ENCODE measurements at places on chromosomes 2 and 18.

DNA sequence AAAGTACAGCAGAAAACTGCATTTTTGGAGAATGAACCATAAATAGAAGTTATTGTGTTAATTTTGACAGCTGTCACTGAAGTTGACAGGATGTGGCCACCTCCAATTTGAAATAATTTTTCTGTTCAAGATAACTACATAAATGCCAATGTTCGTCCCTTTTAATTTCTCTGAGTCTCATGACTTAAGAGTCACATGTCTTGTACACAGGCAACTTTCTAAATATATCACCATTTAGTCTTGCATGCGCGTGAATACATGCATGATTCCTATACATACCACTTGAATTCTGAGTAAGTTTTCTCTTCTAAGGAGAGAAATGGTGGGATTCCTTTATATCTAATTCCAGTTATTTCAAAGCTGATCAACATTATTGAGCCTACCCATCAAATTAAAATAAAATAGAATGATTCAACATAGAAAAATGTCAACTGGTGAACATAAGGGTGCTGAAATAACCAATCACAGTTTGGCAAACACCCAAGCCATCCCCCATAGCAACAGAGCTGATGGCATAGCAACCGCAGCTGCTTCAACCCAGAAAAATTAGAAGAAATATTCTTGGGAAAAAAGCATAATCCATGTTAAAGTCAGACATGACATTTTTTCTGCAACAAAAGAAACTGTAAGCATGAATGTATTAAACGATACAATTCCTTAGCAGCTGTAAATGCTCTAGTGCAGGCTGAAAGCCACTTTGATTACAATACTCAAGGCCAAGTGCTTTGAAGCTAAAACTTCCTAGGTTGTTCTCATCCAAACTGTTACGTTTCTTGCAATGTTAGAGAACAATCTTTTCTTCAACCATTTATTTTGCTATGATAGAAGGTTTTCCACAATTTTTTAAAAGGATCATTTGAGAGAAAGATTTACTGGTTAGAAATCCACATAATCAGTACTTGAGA lies 282.7 kb downstream of the DLGAP1 start:
- DNase-seq: no peak

DNA sequence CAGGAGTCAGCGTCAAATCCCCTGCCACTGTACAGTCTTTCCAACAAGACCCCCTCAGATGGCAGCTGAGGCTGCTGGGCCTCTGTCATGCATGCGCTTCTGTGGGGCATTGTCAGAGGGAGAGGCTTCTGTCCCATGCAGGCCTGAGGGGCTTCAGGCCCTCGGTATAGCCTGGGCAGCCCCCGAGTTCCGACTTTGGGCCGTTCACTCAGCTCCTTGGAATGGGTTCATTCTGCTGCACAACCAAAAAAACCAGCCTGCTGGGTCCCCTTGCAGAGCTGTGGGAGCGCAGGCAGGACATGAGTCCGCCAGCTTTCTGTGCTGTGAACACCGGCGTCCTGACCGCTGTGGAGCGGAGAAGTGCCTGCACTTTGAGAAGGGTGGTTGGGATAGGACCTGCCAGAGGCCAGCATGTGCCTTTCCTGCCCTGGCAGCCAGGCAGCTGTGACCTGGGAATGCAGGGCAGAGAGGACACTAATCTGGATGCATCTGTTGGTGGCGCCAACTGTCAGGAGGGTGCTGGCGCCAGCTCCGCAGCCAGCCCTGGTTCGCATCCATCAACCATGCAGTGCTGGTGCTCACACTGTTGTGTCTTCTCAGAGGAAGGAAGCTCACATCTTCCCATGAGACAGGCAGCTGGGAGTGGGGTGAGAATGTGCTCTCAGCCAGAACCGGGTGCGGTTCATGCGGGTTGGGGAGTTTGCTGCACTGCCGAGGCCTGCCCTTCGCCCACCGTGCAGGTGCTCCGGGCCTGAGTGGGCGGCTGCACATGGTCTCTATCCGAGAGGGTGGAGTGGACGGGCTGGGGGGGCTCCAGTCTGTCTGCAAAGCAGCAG lies 14.3 kb downstream of the ARHGEF4 start:
- DNase-seq: no peak

DNA sequence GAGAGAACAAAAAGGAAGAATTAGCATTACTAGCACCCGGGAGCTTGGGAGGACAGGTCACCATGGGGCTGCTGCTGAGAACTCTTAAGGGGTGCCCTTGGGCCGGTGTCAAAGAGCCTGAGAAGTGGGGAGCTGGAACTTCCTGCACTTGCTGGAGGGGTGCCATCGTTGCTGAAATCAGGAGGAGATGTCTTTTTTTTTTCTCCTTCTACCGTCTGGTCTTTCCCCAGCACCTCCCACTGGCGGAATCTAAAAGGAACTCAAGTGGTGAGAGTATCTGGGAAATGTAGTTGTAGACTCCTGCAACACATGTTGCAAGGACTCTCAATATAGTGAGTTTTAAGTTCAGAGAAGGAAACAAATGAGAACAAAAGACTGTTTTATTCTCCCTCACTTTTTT lies 6.1 kb upstream of the AMMECR1L start:
- no peak for DNase-seq

- DNase-seq: no peak
Observed at GRCh38 chr2:112433932-112434730, 686 bp upstream of the RGPD8 start.

DNA sequence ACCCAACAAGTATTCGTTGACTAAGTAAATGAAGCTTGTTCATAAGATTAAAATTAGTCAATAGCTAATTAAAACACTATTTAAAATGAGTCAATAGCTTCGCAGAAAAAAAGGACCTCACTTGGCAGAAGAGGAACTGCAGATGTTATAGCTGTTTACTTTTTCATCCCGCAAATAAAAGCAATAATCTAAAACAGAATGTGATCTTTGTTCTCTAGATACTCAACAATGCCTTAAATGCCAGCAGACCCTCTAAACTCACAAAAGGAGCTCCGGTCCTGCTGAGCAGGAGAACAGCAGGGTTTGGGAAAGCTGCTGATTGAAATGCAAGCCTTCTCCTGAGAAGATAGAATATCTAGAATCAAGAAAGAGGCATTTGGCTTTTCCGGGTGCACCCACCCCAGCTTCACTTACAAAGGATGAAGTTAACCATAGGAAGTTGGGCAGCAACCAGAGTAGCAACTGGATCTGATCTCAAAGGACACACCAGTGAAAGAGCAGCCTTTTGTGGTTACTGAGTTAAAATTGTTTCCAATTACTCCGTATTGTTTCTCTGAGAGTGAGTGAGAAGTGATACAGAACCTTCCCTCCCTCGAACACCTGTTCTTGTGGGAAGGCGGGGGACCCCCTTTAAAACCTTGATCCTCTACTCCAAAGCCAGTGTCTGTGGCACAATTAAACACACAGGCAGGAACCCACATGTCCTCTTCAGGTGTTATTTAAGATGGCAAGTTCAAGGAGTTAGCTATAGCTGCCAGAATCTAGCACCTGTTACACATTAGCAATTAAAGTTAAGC lies 6.8 kb downstream of the CCBE1 start:
- DNase-seq: no peak

DNA sequence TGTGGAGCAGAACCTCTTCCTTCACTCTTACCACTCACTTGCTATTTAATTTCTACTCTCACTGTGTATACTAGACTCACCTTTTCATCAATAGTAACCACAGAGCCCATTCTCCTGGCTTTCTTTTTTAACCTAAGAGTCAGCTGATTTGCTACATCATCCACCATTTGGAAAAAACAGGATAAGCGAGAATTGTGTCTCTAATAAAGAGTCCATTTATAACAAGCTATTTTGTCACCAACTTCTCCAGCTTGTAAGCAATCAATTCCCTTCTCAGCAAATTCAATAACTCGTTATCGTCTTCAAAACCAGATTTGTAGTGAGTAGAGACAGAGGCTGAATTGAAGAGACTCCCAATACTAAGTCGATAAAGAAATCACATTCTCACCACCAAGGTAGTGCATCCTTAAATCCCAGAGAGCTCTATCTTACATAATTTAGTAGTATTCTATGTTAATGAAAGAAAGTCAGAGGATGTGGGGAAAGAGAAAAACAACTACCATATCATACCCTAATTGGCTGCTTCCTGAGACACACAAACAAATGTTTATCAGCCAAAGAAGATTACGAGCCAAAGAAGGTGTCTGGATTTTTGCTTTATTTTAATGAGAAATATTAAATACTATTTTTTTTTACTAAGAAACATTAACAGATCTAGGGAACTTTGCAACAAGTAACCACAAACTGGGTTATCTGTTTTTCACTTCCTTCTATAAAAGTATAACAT lies 52.5 kb upstream of the SPTBN1 start:
- DNase-seq: no peak

GRCh38 chr18:10519366-10519765 lies 6.5 kb upstream of the NAPG start:
- DNase-seq: no peak

- no peak for DNase-seq
Observed at GRCh38 chr2:218879776-218880101, 913 bp upstream of the WNT10A start.

GRCh38 chr18:23824240-23824639 lies 135.0 kb downstream of the LAMA3 start:
- DNase-seq: no peak

- no peak for DNase-seq
Observed at GRCh38 chr2:4628998-4629501, 925.7 kb downstream of the DCDC2C start.

- peak; percentile 14 for DNase-seq
Observed at GRCh38 chr18:76922107-76922506, 99.8 kb downstream of the ZNF236 start.

DNA sequence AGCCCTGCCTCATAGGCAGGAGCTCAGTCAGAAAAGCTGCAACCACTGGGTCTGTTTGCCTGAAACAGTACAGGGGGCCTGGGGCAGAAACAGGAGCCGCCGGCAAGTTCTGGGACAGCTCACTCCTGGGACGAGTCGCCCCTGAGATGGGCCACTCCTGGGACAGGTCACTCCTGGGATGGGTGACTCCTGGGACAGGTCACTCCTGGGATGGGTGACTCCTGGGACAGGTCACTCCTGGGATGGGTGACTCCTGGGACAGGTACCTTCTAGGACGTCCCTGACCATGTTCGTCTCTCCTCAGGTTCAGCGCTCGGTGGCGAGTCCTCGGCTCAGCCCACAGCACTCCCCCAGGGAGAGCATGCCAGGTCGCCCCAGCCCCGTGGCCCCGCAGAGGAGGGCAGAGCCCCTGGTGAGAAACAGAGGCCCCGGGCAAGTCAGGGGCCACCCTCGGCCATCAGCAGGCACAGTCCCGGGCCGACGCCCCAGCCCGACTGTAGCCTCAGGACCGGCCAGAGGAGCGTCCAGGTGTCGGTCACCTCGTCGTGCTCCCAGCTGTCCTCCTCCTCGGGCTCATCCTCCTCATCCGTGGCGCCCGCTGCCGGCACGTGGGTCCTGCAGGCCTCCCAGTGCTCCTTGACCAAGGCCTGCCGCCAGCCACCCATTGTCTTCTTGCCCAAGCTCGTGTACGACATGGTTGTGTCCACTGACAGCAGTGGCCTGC lies 51.8 kb downstream of the NTSR2 start:
- DNase-seq: no peak

DNA sequence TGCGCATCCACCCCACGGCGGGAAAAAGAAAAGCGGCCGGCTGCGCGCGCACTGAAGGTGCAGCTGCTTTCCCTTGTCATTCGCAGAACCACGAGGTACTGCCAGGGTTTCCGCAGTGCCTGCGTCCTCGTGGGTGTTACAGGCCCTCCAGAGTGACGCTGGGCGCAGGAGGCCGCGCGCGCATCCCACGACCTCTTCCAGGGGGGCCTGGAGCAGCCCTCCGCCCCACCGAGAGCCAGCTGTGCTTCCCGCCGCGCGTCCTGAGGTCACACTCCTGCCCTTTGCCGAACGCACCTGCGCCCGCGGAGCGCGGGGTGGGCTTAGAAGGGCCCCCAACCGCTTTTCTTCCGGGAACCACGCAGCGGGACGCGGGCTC lies 378 bp upstream of the IAH1 start:
- DNase-seq: peak; percentile 51

GRCh38 chr2:142842369-142842768 lies 35.1 kb upstream of the KYNU start:
- no peak for DNase-seq

DNA sequence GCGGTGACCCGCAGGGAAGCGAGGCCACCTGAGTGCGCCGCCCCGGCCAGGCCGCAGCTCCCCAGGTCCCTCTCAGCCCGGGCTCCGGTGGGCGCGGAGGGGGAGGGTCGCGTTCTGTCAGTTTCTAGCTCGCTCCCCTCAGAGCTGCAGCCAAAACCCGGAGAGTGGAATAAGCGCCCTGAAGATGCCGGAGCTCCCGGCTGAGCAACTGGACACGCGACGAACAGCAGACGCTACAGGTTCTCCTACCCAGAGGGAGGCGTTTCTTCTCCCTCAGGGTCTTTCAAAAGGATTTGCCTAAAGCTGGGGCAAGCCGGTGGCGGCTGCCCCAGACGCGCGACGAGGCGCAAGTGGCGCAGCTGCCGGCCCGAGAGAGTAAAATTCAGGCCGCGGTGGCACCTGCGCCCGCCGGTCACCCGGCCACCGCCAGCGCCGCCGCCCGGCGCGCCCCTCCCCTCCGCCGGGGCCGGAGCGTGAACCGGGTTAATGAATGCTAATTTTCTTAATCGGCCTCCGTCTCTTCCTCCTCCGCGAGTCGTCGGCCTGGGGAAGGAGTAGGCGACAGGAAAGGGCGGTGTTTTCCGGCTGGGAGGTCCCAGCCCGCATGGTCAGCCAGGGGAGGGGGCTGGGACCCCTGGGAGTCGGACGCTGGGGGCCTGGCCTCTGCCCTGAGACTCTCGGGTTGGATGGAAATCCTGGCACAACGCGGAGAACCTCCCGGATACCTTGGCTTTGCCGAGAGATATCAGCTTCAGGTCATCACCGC lies 845 bp upstream of the CDC42EP3 start:
- DNase-seq: peak; percentile 54

- DNase-seq: no peak
Observed at GRCh38 chr2:222753251-222753824, 81.9 kb downstream of the MOGAT1 start.

DNA sequence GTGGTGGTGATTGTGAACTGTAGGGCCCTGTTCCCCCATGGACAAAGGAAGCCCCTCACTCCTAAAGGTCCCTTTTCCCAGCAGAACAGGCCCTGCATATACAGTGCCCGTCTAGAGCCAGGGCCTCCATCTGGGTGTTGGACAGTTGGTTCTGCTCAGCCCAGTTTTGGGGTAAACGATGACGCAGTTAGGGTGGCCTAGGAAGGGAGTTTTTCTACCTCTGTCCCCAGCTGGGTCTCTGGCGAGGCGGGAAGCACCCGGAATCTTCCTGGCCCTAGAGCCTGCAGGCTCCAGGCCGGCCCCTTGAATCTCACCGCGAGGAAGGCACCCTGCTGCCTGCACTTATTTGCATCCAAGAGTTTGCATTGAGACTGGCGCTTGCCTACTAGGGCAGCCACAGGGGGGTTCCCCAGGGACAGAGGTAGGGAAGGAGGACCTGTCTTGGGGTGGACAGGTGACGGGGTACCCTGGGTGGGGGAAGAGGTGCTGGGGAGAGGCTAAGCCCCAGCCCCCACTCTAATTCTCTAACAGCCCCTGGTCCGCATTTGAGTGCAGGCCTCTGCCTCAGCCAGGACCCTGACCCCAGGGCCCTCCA lies 529 bp upstream of the MTA3 start:
- no peak for DNase-seq
